ENCODE measurements at places on chromosomes 6 and 20. TPM values are rescaled to one million over a fixed set of nuclear protein-coding genes. Genes with fewer than 3 reads are reported as not detected.

PAX1 gene
- not detected for total RNA-seq

LY6G6D gene
- not detected for total RNA-seq

ARFRP1 gene
- 41.9 TPM for total RNA-seq

RRP36 gene
- 117 TPM for total RNA-seq

CD93 gene
- 533 TPM for total RNA-seq

RBM24 gene
- total RNA-seq = 1.3 TPM

CTSA gene
- total RNA-seq = 26.0 TPM

PDRG1 gene
- 5.2 TPM for total RNA-seq

FOXF2 gene
- total RNA-seq = not detected

Data from epithelial cell of umbilical artery (primary cell).